ENCODE measurements at places on chromosomes 16 and 17. TPM values are rescaled to one million over a fixed set of nuclear protein-coding genes. Genes with fewer than 3 reads are reported as not detected.

DNA sequence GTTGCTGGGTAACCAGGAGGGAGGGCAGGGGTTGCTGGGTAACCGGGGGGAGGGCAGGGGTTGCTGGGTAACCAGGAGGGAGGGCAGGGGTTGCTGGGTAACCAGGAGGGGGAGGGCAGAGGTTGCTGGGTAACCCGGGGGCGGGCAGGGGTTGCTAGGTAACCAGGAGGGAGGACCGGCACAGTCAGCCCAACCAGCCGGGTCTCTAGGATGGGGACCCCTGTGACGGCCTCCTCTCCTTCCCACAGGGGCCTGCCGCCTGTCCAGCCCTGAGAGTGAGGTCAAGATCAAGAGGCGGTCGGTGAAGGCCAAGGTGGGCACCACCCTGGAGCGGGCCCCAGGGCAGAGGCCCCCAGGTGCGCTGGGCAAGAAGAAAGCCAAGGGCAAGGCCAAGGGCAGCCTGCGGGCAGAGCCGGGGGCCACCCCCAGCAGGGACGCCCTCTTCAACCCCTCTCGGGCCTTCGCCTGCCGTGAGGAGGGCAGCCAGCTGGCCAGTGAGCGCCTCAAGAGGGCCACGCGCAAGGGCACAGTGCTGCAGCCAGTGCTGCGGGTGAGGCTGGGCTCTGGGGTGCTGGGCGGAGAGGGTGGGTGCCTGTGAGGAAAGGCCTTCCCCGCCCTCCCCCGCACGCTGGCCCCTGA lies 54.6 kb downstream of the ACTG1 start:
- no peak for DNase-seq
- H3K27ac ChIP-seq, result no peak overlapping the region
- no peaks in the 10 kb centered on the region for H3K4me1 ChIP-seq
- H3K36me3 ChIP-seq, result peaks cover 25% of the 10 kb centered on the region

DNA sequence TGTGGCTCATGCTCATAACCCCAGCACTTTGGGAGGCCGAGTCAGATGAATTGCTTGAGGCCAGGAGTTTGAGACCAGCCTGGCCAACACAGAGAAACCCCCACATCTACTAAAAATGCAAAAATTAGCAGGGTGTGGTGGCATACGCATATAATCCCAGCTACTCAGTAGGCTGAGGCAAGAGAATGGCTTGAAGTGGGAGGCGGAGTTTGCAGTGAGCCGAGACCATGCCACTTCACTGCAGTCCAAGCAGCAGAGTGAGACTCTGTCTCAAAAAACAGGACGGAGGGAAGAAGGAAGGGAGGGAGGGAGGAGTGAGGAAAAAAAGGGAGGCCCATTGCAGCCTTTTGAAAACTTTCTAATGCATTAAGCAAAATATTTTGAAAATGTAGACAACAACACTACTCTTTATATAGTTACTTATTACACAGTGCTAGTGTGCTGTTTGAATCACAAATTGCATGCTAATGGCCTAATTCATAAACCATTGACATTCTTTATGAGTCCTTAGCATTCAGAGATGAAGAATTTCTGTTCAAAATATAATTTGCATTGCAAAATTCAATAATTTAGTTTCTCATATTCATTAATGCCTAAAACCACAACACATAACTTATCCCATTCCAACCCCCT lies 59.4 kb downstream of the TMEM114 start:
- H3K4me1 ChIP-seq, result no peaks in the 10 kb centered on the region
- H3K27ac ChIP-seq, result no peak overlapping the region
- DNase-seq, result peak; percentile 59

DNA sequence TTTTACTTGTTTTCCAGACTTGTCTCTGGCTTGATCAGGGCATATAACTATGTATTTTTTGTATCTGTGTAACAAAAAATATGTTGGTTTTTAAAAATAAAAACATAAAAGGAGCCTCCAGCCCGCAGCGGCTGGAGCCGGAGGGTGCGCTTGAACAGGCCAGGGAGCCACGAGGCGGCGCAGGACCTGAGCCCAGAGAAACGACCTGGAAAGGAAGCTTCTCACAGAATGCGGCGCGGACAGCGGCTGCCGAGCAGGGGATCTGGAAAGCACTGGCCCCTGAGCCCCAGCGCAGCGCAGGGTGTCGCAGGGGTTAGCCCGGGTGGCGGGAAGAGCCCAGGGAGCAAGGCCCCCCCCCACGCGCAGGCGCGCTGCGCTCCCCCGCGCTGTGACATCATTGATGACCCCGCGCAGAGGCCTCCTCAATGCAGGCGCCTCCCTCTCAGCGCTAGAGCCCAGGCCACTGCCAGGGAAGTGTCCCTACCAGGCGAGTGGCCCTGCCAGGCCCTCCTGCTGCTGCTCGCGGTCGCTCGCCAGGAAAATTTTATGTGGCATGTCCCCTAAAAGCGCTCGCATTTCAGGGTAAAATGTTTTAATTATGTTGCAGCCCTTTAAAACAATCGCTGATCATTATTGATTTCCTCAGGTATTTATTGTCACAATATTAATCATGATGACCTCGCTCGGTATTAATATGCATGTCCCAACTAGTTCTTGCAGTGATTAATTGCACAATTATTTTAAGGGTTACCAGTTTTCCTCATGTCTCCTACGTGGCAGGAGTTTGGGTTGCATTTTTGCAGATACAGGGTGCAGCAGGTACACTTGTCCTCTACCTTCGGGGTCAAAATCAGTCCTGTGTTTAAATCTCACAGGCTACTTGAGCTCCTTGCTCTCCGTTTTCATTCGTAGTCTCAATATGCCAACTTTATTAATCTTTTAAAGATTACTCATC lies 134.2 kb downstream of the USP22 start:
- H3K4me3 ChIP-seq, result peak overlapping the region; percentile 33
- H3K36me3 ChIP-seq, result no peaks in the 10 kb centered on the region
- DNase-seq, result peak; percentile 89
- H3K27me3 ChIP-seq, result no peaks in the 10 kb centered on the region
- H3K4me1 ChIP-seq, result no peaks in the 10 kb centered on the region
- H3K27ac ChIP-seq, result peak overlapping the region; percentile 81

DNA sequence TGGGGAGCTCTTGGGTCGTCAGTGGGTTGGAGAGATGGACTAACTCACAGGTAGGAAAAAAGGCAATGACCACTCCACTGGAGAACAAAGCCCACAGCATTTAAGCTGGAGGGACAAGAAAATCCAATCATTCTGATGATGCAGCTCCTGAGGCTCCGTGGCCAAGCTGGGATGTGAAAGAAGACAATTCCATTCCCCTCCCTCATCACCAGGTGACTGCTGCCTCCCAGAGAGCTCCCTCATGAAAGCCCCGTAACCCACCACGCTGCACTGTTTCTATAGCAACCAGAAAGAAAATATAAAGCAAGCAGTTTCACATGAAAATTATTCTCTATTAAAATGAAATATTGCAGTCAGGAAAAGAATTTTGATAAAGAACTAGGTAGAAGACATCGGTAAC lies 15.2 kb downstream of the ANKRD11 start:
- no peak overlapping the region for H3K4me3 ChIP-seq
- H3K27ac ChIP-seq, result no peak overlapping the region
- peaks cover 45% of the 10 kb centered on the region for H3K4me1 ChIP-seq

The SYNGR2 gene
- total RNA-seq, result 83.8 TPM

The LRRC46 gene
- total RNA-seq, result 3.2 TPM
